ENCODE measurements at places on chromosomes 2 and 18.
A peak's percentile ranks its signal among the peaks of the same experiment; 100 is the strongest.

DNA sequence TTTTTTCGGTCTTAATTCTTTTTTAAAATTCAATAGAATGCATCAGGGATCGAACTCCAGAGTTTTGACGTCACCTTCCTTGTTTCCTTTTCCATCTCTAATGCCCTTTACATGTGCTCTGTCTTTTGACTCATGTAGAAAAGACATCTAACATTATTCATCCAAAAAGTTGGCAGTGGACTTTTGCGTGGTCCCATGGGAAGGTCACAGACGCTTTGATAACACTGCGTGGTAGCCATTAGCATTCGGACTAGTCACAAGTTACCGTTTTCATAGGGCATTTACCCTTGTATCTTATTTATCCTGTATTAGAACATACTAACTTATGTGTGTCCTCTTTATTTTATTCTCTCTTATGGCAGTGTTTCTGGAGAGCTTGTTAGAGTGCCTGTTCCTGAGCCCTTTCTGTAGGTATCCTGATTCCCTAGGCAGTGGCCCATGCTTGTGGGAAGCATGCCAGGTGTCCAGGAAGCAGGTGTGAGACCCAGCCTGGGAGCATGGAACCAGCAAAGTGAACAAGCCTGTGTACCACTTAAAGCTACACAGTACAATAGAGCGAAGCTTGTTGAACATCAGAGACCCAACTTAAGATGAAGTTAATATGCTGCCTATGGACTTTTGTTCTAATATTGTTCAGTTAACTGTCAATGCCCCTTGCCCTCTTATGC, 73.6 kb upstream of the RBM44 start:
- DNase-seq, result no peak

DNA sequence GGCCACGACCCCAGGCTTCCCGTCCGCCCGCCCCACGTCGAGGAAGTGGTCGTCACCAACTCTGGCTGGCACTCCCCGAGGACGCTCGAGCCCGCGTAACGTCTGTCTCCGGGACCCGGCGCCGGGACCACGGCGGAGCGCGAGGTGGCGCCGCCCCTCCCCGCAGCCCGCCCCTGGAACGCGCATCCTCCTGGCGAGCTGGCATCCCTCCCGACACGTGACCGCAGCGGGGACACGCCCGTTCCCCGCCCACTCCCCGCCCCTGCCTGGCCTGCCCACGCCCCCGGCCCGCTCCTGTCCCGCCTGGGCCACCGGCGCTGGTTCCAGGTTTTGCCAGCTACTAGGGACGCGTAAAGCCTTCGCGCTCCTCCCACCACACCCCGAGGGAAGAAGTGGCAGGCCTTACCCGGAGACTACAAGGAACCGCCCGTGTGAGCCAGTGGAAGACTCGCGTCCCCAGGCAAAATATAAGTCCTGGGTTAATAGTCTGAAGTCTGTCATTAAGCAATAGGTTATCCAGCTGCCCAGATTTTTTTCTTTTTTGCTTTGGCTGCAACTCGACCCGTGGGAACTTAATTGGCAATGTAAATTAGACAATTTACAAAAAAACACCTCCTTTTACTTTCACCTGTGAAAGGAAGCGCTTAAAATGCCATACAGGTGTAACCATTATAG, at the start of gene OSBPL1A:
Gene OSBPL1A (minus strand): TSS at position 131 of the 675 bp plus-strand sequence. CDS start 20,291 bp downstream, outside the sequence.
- DNase-seq, result peak; percentile 61

- no peak for DNase-seq
Observed at GRCh38 chr2:1990724-1991123, 246.4 kb upstream of the PXDN start.

GRCh38 chr2:224925810-224926100, 116.5 kb downstream of the DOCK10 start:
- DNase-seq, result no peak

DNA sequence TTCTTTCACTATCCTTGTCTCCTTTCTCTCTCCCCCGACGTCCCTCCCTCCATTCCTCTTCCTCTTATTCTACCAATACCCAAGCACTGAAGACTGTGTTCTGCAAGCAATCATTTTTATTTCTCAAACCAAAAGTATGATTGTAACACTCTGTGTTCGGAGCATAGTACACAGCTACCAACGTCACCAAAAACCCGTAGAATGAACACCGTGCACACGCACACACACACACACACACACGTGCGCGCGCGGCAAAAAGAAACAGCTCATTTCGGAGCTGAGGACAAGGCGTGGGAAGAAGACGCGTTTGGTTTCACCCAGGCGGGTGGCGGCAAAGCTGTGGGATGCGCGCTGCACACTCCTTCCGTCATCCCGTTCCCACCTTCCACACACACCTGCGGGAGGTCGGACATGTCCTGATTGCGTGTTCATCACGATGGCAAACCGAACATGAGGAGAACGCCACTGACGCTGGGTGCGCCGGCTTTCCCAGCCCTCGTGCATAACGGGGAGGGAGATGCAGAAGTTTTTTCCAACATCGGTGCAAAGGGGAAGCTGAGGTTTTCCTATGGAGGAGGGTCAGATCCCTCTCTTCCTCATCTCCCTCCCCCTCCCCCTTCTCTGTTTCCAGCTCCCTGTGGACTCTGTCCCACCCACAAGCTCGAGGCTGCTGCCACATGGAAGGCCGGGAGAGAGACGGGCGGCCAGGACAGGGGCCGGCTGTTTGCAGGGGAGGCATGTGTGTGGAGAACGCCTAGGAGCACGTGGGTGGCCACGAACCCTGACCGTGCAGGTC, 20.4 kb downstream of the MBP start:
- no peak for DNase-seq

GRCh38 chr2:129457277-129457818, 522.1 kb upstream of the RAB6C start:
- DNase-seq, result no peak

GRCh38 chr2:221270806-221271205, 301.3 kb downstream of the EPHA4 start:
- no peak for DNase-seq

DNA sequence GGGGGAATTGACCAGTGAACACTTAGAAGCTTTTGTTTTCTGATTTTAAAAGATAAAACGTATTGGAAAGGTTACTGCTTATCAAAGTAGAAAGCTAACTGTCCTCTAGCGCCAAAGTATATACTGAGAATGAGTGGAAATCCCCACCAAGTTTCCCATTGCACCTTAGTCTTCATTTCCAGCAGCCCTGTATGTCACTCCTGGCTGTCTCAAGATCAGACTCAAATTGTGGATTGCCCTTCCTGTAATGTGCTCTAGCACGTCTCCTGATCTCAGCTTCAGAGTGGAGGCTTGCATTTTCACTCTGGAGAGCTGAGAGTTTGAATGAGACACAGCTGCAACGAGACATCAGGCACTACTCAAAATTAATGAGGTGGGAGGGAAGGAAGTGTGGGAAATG, 26.6 kb downstream of the MFF start:
- no peak for DNase-seq

GRCh38 chr2:219638948-219639755, 11.7 kb downstream of the SLC4A3 start:
- DNase-seq, result no peak

- no peak for DNase-seq
Observed at GRCh38 chr2:107308835-107309234, 422.9 kb upstream of the ST6GAL2 start.

DNA sequence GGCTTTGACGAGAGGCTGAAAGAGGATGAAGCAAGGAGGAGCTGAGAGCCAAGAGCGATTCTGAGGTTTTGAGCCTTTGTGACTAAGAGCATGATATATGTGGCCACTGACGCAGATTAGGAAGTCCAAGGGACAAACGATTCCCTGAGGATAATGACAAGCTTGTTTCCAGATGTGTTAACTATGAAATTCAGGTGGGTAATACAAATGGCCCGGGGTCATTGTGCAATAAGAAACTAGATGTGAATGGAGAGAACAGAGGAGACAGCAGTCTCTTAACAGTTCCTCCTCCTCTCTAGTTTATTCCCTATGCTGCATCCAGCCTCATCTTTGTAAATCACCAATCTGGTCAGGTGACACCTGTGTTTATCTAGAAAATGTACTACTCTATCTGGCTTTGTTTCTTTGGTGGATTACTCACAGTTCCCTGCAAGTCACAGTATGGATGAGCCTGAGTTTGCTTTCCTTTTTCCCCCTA, 84.2 kb downstream of the SOCS6 start:
- DNase-seq, result no peak

DNA sequence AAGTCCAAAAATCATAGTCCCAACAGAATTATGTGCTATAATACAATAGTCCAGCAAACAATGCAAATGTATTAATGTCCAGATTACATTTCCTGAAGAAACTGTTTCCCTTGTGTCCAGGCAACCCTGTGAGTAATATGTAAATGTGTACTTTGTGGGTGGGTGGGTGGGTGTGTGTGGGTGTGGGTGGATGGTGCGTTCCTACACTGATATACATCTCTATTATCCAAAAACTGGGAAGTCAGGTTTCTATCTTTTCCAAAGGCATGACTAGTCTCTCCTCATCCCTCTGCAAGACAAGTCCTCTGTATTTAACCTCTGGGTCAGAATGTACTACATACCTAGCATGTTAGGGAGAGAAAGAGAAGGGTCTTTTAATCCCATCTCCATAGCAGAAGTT, 71.6 kb downstream of the LNPK start:
- DNase-seq, result no peak

DNA sequence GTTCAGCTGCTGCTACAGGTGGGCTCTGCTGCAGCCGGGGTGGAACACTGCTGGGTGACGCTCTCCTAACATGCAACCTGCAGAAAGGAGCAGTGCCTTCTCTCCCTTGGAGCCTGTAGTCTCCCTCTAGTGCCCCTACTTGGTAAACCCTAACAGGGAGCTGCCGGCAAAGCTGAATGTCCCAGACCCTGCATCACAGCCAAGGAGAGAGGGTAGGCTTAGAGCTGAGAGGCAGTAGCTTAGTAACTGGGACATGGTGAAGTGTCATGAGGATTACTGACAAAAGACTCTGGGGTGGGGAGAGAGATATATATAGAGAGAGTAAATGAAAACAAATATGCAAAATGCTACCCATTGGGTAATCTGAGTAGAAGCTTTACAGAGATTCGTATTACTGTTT, 9.9 kb downstream of the NCAPH start:
- no peak for DNase-seq

- no peak for DNase-seq
Observed at GRCh38 chr18:23824669-23825068, 135.4 kb downstream of the LAMA3 start.

GRCh38 chr2:149290662-149291061, 39.7 kb upstream of the LYPD6 start:
- DNase-seq, result no peak

DNA sequence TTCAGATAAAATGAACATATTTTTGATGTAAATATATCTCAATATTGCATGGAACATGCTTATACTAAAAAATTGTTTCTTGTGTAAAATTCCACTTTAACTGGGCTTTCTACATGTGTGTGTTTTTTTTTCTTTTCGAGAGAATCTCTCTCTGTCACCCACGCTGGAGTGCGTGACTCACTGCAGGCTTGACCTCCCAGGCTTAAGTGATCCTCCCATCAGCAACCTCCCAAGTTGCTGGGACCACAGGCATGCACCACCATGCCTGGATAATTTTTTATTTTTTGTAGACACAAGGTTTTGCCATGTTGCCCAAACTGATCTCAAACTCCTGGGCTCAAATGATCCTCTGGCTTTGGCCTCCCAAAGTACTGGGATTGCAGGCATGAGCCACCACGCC, 254.6 kb downstream of the LOXHD1 start:
- DNase-seq, result no peak

DNA sequence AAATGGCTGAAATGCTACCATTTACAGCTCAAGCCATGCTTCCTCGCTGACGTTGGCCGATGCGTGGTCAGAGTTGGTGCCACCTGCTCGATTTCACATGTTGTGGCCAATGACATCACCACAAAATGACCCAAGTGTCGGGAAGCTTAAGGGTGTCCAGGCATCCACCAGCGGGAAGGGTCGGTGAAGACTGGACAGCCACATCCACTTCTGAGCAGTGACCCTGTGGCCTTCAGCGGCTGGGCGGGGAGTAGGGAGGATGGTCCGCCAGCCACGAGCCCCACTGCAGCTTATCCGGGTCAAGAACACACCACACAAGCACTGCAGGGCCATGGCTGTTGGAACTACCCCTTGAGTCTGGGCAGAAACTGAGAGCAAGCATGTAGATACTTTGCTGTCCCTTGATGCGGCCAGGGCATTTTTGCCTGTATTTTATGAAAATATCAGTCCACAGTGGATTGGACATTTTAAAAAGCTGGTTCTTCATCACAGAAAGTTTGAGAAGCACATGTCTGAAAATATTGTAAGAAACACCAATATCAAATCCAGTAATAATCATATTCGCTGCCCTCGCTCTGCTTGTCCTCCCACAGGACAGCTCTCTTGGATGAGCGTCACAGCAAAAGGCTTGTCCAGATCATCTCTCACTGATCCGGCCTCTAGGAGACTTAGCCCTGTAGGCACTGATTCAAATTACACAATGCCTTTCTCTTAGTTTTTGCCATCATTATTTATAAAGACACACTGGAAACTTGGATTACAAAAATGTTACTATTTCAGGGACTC, 174.0 kb downstream of the TWIST2 start:
- DNase-seq, result no peak

DNA sequence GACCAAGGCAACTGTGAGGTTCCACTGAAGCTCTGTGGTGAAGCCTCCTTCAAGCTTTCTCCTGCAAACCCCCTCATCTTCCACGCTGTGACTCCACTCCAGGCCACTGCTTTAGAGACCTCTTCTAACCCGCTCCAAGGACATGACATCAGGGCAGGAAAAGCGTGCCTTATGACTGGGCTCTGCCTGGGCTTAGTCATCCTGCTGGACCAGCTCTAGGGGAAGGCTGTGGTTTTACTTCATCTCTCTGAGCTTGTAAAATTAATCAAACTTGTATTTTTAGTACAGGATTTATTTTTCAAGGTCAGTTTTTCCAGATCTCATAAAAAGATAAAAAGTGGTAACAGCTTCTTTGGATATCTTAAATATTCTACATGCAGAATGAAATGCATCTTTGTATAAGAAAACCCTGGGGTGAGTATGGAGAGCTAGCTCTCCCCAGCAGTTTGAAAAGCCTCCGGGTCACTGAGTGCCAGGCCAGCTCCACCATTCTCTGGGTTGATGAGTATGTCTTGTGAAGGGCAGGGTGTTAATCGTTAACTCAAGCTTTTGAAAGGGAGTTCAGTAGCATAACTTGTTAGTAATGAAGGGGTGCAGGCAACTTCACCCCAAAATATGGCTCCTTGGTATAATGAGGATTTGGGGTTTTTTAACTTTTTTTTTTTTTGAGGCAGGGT, 33.1 kb upstream of the YPEL5 start:
- no peak for DNase-seq

GRCh38 chr2:218448934-218449333, 30.0 kb downstream of the VIL1 start:
- no peak for DNase-seq

GRCh38 chr2:217409949-217410680, 550.3 kb upstream of the TNP1 start:
- DNase-seq, result no peak

DNA sequence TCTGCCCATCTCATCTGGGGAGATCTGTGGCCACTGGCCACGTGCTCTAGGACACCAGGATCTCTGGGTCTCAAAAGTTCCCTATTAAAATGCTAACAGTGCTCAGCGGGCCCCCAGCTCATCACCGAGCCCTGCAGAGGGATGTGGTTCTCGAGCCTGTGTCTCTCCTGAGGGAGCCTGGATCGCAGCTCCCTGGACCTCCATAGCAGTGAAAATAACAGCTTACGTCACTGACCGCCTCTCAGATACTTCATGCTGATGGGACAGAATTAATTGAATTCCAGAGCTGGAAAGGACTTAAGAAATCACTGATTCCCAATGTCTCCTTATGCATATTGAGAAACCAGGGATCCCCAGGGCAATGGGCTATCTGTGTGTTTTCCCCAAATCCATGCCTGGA, 90.0 kb downstream of the GALR1 start:
- no peak for DNase-seq

All from stimulated activated CD8-positive, alpha-beta memory T cell treated with anti-CD3 and anti-CD28 coated beads, Interleukin-15, amount 100 ng/mL, for 24 hours (primary cell).